ENCODE measurements at places on chromosomes 2 and 18.

- DNase-seq, result no peak
Observed at GRCh38 chr2:234708091-234708683, 211.3 kb upstream of the ARL4C start.

DNA sequence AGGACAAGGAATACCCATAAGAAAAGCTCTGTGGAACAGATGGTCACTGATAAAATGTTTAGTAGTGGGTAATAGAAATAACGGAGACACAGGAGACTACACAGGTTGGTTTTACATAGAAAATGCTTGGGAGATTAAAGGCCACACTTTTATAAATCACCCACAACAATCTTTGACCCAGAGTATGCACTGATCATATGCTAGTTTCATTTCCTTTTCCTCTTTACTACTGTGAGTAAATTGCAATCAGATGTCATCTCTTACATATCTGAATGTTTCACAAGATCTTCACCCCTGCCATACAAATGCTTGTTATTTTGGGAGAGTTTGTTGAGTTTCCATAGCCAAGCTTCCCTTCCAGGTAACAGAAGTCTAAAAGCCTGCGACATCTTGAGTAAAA lies 978.4 kb upstream of the KLHL29 start:
- no peak for DNase-seq

DNA sequence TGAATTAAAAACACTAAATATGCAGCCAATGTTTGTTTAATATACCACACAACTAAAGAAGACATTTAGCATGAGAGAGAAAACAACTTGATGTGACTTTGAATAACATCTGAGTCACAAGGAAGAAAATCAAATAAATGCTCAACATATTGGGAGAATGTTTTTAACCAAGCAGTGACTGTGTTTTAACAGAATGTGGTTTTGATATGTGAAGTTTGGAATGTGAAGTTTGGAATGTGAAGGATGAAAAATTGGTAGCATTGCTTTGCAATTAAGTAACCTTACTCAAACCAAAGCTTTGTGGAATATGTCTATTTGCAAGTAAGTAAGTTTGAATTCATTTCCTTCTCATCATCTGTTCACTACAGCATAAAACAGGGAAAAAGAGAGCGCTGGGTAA lies 128.2 kb upstream of the DNAJC10 start:
- DNase-seq, result no peak

DNA sequence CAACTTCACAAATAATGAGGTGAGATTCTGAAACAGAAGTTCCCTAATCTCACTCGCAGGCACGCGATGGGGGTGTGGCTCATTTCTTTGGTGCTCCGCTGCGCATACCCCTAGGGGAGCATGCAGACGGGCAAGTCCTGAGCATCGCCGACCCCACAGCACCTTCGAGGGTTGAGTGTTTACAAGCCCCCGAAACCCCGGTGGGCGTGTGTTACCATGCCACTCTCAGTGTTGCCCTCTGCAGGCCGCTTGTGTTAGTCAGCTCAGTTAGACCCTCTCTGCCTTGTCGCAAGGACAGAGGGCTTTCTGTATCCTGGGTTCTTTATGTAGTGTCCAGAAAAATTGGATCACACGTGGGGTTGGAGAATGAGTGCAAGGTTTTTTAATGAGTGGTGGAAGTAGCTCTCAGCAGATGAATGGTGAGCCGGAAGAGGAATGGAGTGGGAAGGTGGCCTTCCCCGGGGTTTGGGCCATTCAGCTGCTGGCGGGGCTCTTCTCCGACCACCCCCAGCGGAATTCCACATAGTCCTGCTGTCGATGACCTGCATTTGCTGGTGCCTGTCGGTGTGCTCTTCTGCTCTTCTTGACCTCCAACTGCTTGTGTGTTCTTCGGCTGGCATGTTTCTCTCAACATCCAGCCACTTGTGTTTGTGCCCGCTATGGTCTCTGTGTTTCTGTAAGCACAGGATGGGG lies 191.3 kb downstream of the RPRM start:
- no peak for DNase-seq

DNA sequence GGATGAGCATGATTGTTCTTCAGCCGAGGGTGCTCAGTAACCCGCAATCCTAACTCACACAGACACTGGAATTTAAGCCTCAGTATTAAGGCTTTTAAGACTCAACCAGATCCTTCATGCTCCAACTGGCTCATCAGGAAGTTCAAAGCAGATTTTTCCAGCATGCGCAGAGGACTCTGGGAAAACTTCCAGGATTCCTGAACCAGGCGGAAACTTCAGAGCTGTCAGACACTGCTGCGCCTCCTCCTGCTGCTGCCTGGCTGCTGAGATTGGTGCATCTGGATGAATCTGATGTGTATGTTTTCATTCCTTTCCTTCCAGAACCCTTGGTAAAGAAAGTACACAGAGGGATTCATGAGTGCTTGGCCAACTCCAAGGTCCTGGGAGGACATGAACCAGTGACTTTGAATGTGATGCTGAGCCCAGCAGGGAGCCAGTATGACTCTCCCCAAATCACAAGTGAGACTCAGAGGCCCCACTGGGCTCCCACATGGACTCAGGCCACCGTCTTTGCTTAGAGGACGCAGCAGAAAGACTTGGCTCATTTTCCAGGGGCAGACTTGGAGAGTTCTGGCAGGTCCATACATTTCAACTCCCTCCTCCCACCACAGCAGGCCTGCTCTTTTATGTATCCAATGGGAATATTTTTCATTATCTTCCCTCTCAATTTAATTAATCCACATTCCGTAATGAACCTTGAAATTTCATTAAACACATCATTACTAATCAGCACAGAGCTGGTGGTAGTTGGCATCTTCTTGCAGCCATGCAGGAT lies 143.5 kb upstream of the HDAC4 start:
- no peak for DNase-seq

GRCh38 chr2:33020883-33021282 lies 74.1 kb downstream of the LTBP1 start:
- DNase-seq, result no peak

DNA sequence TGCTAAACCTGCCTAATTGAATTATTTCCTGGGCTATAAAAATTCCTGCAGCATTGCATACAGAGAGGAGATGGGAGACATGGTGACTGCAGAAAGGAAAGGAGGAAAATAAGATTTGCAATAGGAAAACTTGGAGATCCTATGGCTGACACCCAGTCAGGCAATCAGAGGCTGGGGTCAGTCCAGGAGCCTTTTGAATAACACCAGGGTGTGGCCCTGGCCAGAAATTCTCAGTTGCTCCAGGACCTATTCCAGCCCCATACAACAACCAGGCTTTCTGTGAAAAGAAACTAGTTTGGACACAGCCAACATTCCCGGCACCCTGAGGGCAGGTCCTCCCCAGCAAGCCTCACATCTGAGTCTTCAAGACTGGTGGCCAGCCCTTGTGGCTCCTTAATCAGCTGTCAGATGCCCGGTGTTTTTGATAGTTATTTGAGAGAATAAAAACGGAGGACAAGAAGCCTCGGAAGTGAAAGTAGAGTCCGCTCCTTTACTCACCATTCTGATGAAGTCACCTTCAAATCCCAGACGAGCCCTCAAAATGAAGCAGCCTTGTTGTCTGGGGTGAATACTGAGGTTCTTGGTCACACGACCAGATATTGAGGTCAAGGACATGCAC lies 31.1 kb upstream of the GMCL1 start:
- no peak for DNase-seq

DNA sequence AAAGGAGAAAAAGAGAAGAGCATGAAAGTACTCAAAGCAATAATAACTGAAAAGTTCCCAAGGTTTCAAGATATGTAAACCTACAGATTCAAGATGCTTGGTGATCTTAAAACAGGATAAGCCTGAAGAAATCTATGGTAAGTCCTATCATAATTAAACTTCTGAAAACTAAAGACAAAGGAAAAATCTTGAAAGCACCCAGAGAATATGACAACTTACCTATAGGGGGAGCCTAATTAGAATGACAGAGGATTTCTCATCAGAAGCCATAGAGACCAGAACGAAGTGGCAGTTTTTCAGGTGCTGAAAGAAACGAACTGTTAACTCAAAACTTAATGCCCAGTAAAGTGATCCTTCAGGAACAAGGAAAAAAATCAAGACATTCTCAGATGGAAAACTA lies 59.7 kb downstream of the XDH start:
- no peak for DNase-seq

DNA sequence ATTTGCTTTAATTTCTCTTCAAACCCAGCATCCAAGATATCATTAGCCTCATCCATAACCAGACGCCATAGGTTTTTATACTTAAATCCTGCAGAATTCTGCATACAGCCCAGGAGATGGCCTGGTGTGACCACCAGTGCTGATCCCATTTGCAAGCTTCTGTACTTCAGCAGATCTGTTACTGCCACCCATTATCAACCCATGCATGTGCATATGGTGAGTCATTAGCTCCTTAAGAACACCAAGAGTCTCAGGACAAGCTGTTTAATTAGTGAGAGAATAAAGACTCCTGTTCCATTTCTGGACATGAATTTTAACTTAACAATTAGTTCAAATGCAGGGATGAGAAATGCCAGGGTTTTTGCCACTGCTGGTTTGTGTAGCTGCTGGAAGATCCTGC lies 110.7 kb upstream of the TANK start:
- DNase-seq, result no peak

DNA sequence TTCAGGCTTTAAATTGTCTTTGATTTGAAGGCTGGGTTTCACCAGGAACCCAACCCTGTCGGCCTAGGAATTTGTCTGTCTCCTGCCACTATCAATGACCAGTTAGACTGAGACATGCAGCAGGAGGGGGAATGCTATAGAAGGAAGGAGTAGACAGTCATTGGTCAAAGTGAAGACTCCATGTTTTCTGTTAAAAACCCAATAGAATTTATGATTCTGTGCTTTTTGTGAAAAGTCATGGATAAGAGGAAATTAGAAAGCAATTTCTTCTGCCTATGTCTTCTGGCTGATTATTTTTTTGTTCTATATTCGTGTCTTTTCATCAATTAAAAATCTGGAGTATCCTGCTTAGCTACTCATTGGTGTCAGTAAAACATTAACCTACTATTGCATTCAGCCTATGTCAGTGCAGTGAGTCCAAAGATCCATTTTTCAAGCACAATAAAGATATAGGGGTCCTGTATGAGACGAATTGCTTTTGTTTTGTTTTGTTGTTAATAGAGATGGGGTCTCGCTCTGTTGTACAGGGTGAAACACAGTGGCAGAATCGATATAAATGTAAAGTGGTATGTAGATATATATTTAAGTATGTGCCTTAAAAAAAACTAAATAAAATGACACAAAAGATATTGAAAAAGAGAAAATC lies 7.9 kb upstream of the KYNU start:
- DNase-seq, result no peak

DNA sequence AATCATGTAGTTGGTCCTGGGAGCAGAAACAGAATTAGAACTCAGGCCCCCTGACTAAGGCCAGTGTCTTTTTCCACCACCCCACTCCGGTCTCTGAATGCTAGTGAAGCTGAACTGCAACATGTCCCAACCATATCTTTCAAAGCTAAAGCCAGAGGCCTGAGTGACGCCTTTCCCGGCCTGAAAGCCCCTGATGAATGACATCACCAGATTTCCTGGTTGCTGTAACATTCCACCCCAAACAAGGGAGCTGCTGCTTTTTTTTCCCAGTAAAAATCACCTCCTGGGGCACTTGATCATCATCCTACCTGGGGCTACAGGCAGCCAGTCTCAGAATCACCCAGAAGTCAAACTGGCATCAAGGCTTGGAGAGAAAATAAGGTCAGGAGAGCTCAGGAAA lies 162.7 kb downstream of the ARL4C start:
- DNase-seq, result no peak

DNA sequence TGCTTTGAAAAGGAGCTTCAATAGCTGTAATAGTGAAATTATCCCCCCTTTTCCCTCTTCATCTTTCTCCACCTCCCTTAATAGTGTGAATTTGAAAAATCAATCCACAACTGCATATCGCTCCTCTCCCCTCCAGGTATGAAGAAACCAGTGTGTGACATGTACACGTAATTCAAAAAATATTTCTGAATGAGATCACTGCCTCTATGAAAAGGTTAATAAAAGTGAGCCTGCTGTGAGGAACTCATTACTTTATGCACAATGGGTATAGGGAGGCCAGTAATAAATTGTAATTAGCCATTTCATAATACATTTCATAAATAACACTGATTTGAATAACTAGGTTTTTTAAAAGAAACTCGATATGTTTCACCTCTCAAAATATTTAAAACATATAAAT lies 209.0 kb upstream of the KYNU start:
- DNase-seq, result no peak

DNA sequence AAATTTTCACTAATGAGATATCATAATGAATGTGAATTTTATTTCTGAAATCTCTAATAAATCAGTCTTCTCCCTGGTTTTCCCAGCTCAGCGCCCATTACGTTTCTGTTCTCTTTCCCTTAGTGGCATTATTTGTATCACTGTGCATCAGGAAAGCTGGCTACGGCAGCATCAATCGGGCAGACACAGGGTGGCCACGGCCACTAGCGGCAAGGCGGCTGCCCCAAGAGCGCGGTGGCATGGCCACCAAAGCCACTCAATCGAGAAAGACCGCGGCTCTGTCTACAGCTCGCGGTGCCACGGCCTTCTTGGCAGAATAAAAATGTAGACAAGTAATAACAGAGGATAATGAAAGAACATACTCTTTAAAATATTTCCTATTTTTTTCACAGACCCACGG lies 168.0 kb downstream of the RPIA start:
- DNase-seq, result no peak

GRCh38 chr2:43098539-43098938 lies 127.9 kb downstream of the ZFP36L2 start:
- DNase-seq, result no peak

DNA sequence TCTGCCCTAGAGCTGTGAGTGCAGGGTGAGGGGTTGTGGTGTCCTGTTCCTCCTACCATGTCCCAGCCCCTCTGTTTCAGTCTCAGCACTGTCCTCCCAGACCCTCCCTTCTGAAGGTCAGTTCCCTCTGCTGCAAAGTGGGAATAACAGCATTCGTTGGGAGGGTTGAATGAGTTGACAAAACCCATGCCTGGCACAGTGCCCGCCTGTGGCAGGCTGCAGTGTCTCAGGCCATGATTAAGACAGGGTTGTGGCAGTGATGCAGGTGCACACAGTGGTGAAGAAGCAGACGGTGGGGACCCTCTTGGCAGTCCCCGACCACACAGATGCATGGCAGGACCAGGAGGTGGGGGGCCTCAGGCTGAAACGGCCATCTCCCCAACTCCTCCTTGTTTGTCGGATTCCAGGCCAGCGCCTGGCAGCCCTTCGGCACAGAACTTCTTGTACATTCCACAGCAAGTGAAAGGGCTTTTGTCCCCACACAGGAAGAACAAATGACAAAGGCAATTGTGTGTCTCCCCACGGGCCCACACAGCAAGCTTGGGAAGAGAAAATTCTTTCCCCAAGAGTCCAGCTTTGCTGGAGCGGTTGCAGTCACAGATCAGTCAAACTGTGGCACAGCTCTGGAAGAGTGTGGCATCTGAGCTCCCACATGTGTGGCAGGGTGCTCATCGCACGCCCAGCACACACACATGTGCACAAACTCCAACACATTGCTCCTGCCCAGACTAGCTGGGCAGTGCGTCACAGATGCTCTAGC lies 92.0 kb upstream of the MSH2 start:
- no peak for DNase-seq

- no peak for DNase-seq
Observed at GRCh38 chr2:150878356-150878755, 383.3 kb downstream of the RBM43 start.

Measured in CD4-positive, alpha-beta T cell treated with Interleukin-10 for 1 hour (primary cell).